Activated naive CD8-positive, alpha-beta T cell treated with anti-CD3 and anti-CD28 coated beads for 36 hours (primary cell): ENCODE measurements at places on chromosomes 6 and 20. TPM values are rescaled to one million over a fixed set of nuclear protein-coding genes. Genes with fewer than 3 reads are reported as not detected.

DNA sequence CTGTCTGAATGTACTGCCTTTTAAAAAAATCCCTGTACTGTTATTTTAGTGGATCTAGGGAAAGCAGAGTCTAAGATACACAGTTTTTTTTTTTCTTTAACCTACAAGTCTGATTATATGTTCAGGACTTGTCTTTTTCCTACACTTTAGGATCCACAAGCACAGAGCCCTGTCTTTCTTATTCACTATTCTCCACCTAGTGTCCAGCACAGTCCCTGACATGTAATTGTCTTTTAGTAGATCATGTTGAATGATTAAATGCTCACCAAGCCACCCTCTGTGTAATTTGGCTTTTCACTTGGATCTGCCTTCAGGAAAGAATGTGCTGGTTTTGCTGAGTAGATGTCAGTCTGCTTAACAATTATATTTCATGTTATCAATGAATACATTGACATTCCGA, 35.8 kb upstream of the YWHAB start:
- no peak for DNase-seq

GRCh38 chr20:61845233-61845671, 220.4 kb downstream of the TAF4 start:
- no peak for DNase-seq

DNA sequence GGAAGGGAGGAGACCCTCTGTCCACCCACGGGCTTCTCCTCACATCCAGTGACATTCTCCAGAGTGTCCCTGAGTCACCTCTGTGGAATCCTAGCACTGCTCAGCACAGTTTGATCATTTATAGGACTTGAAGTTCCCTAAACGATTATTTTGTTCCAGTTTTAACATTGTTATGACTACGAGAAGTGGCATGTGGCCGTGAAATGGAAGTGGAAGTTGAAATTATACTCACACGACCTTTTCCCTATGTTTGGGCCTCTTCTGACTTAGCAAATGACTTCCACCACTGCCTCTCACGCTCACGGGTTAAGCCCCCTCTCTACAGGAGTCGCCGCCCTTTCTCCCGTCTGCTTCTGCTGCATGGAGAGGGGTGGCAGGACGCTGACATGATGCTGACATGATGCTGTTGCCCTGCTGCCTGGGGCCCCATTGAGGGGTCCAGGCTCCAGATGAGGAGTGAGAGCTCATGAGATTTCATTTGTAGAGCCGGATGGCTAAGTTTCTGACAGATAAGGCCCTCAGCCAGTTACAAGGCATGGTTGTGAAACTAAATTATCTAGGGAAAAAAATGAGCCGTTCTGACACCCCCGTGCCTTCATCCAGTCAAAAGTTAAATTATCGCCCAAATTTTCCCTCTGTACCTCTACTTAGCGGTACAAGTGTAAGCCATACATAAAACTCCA, 153.6 kb upstream of the UST start:
- DNase-seq = no peak

DNA sequence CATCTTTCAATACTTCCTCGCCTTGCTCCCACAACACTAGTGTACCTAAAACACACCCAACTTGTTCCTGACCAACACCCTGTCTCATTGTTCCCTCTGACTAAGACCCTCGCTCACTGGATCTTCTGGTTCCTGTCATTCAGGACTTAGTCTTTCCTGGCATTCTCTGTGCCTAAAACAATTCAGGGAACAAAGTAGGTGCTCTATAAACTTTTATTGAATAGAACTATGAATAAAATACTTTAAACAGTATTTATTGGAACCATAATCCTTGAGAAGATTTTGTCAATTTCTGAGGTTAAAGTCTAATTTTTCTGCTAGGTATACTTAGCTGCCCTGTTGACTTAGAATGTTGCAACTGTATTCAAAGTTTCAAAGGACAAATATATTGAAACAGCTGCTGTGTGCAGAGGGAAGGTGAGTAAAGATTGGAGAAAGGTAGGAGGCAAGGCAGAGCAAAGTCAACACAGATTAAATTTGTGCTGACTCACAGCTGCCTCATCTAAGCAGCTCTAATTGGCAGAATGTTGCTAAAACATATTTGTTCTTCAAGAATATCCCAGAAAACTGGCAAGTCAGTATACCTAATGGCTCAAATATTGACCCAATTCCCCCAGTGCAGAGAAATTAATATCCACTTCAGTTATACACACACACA, 37.6 kb downstream of the GSTA2 start:
- DNase-seq = no peak

DNA sequence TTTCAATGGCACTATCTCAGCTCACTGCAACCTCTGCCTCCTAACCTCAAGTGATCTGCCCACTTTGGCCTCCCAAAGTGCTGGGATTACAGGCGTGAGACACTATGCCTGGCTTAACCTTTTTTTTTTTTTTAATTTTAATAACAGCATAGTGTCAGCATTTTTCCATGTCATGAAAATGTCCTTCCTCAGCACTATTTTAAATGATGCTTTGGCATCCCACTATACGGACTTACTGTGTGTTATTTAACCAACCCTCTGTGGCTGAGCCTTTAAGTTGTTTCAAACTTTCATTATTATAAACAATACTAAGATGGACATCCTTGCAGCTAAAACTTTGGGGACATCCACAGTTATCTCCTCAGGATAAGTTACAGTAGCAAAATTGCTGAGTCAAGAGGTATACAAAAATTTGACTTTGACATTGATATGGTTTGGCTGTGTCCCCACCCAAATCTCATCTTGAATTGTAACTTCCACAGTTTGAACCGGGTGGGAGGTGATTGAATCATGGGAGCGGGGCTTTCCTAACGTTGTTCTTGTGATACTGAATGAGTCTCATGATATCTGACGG, 123.8 kb upstream of the JARID2 start:
- no peak for DNase-seq

GRCh38 chr6:114158411-114158810, 184.4 kb downstream of the HS3ST5 start:
- DNase-seq = no peak

DNA sequence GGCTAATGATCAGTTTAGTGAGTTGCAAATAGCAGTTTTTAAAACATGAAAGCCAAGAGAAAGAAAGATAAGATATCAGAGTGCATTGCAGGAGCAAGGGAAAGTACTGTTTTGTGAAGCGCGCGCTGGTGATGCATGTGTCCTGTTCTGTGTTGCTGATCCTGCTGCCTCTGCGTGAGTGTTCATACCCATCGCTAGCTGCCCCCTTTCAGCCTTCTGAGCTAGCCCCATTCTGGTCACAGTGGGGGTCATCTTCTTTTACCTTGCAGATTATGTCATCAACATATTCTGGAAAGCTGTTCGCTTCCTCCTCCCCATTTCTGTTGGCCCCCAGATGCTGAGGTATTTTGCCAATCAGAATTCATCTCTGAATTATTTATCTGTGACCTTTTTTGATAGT, 1.9 kb downstream of the MRAP2 start:
- DNase-seq = no peak

- no peak for DNase-seq
Observed at GRCh38 chr6:167984876-167985604, 12.4 kb upstream of the KIF25 start.

GRCh38 chr6:157779705-157780604, 43.1 kb upstream of the SNX9 start:
- no peak for DNase-seq

- no peak for DNase-seq
Observed at GRCh38 chr6:22133357-22133756, 163.5 kb downstream of the PRL start.

Gene PRKN
- total RNA-seq = 0.52 TPM

Gene TOX2
- total RNA-seq = 0.52 TPM

Gene OPRM1
- not detected for total RNA-seq

Gene DZANK1
- 1.9 TPM for total RNA-seq
